Right lung (tissue), 10 donors: ENCODE measurements at places on chromosomes 5 and 9. TPM values are rescaled to one million over a fixed set of nuclear protein-coding genes. Genes with fewer than 3 reads are reported as not detected.

Gene CXCL14
- 76.3 TPM for polyA plus RNA-seq

Gene LVRN
- polyA plus RNA-seq: 1.4 TPM

Gene CDC25C
- 6.0 TPM for polyA plus RNA-seq

Gene PCDHB13
- 4.8 TPM for polyA plus RNA-seq

Gene MEGF10
- polyA plus RNA-seq: 1.5 TPM

Gene NR6A1
- polyA plus RNA-seq: 1.3 TPM
